ENCODE measurements at places on chromosomes 3 and 15.

GRCh38 chr3:155462672-155463071 lies 169.2 kb upstream of the STRIT1 start:
- no peak for DNase-seq

GRCh38 chr3:155701882-155702465 lies 42.9 kb downstream of the PLCH1 start:
- no peak for DNase-seq

DNA sequence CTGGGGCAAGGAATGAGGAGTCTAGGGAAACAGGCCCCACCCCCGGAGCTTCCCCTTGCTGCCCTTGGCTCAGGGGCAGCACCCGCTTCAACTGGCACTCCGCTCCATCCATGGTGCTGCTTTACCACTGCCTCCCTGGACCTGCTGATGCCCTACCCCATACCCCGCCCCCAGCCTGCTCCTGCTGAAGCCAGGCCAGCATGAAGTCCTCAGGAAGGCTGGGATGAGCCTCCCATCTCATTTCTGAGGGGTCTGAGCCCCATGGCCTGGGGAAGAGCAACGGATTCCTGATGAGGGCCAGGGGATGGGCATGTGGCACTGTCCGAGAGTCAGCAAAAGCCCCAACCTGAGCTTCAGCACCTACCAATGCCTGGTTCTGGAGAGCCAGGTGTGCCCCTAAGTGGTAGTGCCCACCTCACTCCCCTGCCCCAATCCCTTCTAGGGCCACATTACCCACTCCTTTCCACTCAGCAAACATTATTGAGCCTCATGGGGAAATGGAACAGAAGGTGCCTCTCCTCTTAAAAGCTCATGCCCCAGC lies 21.0 kb downstream of the SEC61A1 start:
- no peak for DNase-seq

DNA sequence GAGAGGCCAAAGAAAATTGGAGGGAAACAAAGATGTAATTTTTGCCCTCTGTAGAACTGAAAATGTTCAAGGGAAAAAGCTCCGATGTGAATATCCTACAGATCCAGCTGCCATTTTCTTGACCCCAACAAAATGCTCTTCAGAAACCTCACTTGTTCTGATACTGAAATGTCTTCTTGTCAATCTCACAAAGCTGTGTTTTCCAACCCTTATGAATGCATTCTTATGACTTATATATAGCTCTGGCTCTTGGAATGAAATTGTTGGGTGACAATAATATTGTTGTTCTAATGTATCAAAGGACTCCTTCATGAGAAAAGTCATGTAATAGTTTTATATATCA lies 157.1 kb upstream of the TGFBR2 start:
- no peak for DNase-seq

GRCh38 chr3:127203024-127203423 lies 10.1 kb downstream of the PRR23E start:
- no peak for DNase-seq

- no peak for DNase-seq
Observed at GRCh38 chr3:197205265-197205664, 93.1 kb downstream of the DLG1 start.

GRCh38 chr3:123318374-123318773 lies 116.6 kb downstream of the SEC22A start:
- no peak for DNase-seq

DNA sequence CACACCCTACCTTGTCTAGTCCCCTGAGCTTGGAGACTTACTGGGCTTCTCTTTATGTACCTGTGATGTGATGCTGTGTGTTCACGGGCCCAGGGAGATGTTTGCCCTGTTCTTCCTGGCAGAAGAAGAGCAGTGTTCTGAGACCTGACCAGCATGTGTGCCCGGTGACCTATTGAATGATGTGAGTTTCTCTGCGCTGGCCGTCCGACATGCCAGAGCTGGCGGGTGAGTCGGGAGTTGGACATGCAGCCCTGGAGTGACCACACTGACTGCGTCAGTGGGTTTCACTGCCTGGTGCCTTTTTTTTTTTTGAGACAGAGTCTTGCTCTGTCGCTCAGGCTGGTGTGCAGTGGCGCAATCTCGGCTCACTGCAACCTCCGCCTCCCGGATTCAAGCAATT lies 42.3 kb downstream of the CGNL1 start:
- no peak for DNase-seq

DNA sequence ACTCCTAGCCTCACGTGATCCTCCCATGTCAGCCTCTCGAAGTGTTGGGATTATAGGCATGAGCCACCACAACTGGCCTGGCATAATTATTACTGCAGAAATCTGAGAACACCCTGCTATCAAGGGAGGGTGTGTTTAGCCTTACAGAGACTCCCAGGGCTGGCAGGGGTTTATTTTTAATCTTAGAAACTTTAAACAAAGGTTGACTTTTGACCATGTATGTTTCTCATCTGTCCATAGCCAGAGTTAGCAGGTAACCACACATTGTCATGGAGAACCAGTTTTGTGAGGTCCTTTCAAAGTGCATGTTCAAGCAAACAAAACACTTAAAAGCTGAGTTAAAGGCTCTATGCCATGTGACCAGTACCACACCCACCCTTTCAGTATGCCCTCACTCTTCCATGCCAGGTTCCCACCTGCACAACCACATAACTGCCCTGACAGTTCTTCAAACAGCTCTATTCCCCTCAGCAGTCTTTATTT lies 11.1 kb downstream of the SIAH2 start:
- no peak for DNase-seq

DNA sequence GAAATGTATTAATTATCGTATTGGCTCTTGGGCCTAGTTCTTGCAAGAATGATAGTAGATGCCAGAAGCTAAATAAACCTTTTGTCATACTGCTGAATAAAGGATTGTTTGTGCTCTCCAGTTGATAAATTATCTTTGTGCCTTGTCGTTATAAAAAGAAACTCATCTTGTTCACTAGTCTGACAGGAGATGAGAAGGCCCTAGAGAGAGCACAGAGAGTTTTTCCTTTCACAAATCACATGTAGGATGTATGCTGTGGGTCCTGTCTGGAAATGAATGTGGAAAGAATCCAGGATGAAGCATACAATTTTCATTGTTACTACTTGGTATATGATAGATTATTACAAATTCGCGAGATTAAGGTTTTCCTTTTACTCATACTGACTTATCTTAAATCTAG lies 113.0 kb downstream of the NLGN1 start:
- DNase-seq = no peak

DNA sequence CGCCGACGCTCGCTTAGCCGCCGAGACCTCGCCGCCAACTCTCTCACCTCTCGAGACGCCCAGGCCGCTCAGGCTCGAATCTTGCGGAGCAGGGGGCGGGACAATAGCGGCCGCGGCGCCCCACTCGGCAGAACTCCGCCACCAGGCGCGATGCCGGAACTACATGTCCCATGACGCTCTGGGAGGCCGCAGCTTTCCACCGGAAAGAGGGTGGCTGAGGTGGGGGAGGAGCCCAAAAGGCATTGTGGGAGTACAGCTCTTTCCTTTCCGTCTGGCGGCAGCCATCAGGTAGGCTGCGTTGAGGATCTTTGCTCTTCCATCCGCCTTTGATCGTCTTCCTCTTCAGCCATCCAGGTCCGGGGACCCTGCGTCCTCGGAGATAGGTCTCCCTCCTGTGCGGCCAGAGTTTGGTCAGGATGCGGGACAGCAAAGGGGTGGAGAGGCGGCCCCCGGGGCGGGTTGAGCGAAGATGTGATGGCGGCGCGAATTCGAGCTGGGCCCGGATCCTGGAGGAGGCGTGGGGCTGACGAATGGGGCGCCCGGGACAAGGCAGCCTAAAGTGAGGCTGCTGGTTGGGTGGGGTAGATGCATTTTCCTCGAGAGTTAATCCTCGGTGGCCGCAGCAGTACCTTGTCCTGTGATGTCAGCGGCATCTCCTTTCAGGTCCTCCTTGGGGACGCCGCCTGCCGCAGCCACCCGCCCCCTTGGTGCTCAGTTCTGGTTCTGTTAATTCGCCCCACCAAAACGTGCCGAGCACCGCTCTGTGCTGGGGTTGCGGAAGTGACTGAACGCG lies at the start of the genes NKIRAS1 and RPL15:
TSS of gene NKIRAS1 (minus strand) at position 105 of the 793 bp plus-strand sequence. CDS start 6,086 bp downstream, outside the sequence.
TSS of gene RPL15 (plus strand) at position 247 of the 793 bp plus-strand sequence. CDS start 728 bp downstream, outside the sequence.
- DNase-seq = peak; percentile 95

Measured in stimulated activated CD8-positive, alpha-beta memory T cell treated with anti-CD3 and anti-CD28 coated beads, Interleukin-4, amount 100 ng/mL, for 4 hours (primary cell).